Stimulated activated CD4-positive, alpha-beta T cell treated with anti-CD3 and anti-CD28 coated beads, Interleukin-15, amount 100 ng/mL, for 48 hours (primary cell): ENCODE measurements at places on chromosomes 3 and 15.

GRCh38 chr3:188153437-188154013, 432 bp upstream of the LPP start:
- DNase-seq: no peak

DNA sequence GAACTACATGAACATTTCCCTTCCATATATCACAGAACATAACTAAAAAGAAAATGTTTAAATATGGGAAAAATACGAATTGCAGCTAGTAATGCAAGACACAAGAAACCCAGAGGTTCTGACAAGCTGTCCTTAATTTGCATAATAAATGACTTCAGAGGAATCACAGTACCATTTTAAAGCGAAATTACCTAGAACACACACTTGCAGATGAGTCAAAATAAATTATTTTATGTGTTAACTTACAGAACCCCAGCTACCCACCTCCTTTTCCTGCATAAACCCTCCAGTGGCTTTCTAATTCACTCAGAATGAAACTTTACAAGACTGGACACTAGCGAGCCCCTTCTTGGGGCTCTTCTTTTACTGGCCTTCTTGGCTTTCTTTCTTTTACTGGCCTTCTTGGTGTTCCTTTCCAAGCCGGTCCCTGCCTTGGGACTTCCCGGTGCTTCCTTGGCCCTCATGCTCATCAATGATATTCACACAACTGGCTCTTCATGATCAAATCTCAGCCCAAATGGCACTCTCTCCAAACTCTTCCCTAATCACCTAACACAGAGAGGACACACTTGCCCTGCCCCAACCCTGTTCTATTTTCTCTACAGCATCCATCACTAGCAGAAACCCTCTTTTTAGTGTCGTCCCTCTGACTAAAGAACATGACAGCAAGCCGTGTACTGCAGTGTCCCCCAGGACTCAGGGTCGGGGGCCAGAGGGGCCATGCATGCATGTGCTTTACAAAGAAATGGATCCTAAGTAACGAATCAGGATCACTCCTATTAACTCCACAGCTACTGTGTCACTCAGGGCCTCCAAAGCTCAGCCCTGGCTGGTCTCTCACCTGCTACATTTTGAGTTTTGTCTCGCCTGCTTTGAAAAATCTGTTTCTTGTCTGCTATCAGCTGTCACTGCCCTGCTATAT, 4.8 kb downstream of the CHSY1 start:
- DNase-seq: no peak

- DNase-seq: no peak
Measured at GRCh38 chr3:136078421-136079364, 113.2 kb downstream of the PPP2R3A start.

- no peak for DNase-seq
Measured at GRCh38 chr15:95669146-95669922, 661.2 kb upstream of the NR2F2 start.

DNA sequence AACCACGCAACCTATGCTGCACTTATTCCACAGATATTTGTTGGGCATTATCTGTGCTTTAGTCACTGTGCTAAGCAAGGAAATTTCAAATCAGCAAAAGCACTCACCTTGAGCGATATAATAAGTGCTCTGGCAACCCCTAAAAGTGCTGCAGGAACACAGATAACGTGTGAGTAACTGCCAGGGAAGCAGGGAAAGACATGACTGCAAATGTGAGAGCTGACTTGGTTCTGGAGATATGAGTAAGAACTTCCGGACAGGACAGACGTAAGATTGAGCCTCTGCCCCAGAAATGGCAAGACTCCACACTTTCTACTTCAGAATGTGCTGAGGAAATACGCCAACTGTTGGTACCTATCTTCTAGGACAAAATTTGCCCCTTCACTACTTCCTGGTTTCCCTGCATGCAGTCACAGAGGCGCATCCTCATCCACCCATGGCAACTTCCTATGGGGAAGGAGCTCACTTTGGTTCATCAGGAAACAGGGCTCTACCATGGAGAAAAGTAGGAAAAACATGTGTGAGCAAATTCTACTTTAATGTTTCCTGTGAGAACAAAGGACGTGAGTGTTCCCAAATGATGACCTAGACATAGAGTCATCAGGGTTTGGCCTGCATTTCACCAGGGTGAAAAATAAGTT, 41.7 kb downstream of the AQP9 start:
- DNase-seq: no peak

DNA sequence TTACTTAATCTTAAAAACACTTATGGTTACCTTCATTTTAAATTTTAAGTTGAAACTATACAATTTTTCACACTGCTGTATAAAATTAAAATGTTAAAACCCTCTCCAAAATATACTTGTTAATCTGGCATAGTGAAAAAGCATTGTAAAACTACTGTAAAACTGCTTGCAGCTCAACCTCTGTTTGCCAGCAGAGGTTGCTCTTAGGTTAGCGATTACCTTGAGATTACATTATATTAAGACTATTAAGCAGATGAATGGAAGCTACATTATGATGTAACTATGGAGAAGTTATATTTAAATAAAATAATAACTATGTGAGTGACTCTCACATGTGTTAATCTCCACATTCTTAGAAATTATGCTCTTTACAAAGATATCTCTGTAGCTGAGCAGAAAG, 143.6 kb upstream of the SLITRK3 start:
- DNase-seq: no peak

GRCh38 chr3:194282436-194283122, 68.5 kb downstream of the CPN2 start:
- DNase-seq: no peak

- DNase-seq: no peak
Measured at GRCh38 chr15:35974052-35974451, 428.1 kb upstream of the DPH6 start.

DNA sequence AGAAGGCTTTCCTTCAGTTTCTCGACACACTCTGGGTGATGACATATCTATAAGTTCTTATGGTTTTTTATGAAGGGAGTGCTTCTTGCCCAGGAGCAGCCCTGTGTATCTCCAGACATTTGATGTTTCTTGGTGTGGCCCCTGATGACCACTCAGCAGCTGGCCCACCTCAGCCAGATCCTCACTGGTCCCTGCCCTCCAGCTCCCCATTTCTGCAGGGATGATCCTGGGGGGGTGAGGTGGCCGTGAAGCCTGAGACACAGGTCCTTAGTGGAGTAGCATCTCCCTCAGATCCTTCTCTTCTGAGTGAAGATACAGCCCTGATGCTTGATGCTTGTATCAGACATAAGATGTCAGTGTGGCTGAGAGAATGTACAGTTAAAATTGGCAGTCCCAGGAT, 127.7 kb downstream of the LRRC3B start:
- DNase-seq: no peak

GRCh38 chr3:50930371-50931208, 255.9 kb downstream of the DOCK3 start:
- no peak for DNase-seq

DNA sequence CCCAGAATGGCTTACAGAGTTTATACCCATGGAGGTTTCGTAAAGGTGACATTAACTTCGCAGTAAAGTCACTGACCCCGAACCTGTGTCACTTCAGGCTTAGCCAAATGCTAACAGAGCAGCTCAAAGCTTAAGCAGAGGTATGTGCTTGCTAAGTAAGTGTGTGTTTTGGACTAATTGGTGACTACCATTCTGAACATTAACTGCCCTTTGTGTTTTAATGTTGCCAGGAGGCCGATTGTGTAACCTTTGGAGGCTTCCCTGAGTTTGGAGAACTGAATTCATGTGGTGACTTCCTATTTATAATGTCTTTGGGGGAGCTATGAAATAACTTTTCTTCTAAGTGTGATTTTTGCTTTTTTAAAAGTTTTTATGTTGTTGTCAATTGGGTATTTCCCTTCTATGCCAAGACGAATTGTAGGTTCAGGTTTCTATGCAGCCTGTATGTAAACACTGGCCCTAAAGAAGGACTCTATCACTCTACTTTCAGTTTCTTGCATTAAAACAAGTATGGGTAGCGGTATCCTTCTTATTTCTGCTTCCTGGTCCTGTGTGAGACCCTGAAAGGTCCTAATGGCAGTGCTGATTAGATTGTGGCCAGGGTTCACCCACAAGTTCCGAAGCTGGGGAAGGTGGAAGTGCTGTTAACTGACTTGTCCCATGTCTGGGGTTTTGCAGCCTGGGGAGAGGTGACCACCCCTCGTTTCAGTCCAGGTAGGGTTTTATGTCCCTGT, 86.3 kb downstream of the IGF1R start:
- DNase-seq: no peak
